ENCODE measurements at places on chromosomes 16 and 17. TPM values are rescaled to one million over a fixed set of nuclear protein-coding genes. Genes with fewer than 3 reads are reported as not detected.

CA4 gene
- polyA plus RNA-seq = not detected

C16orf46 gene
- polyA plus RNA-seq = not detected

MNT gene
- 0.29 TPM for polyA plus RNA-seq

KRT28 gene
- not detected for polyA plus RNA-seq

NOS2 gene
- 0.14 TPM for polyA plus RNA-seq

PTX4 gene
- not detected for polyA plus RNA-seq

CSH2 gene
- not detected for polyA plus RNA-seq

LDHD gene
- 0.09 TPM for polyA plus RNA-seq

RCVRN gene
- polyA plus RNA-seq = not detected

PRAC2 gene
- polyA plus RNA-seq = not detected
